ENCODE measurements at places on chromosomes 7 and 10.

DNA sequence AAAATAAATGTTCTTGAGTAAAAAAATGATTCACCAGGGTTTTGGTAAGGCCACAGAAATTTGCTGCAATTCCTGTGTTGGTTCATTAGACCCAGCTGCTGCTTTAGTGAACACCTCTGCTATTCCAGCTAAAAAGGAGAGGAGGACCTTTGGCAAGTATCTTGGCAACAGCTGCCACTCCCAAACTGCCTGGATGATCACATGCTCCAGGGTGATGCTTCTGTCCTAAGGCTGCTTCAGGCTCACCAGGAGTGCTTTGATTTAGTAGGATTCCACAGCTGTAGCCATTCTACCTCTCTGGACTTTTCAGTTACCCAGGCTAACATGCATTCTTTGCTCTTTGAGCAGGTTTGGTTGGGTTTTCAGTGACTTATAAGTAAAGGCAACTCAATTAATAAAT is 82.6 kb upstream of the NPVF start:
- no peak for DNase-seq

DNA sequence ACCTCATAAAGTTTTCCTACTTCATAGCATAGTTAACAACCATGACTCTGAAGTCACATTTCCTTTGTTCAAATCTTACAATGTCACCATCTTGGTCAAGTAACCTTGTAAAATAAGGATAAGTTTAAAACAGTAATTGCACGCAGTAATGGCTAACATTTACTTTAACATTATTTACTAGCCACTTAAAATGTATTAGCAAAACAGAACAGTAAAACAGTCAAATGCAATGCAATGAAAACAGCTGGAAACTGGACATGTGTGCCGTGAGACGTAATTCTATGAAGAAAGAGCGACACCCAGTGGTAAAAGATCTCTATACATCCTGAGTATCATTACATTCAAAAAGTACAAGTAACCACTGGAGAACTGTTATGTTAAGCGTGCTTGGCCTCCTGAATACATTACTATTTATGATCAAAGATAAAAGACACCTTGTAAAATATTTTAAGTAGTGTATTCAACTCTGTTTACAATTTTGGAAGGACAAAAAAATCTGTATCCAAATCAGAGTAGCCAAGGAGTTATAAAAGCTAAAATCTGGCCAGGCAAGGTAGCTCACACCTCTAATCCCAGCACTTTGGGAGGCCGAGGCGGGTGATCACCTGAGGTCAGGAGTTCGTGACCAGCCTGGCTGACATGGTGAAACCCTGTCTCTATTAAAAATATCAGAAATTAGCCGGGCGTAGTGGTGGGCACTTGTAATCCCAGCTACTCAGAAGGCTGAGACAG is 27.2 kb downstream of the ATE1 start:
- DNase-seq, result peak; percentile 34

GRCh38 chr7:79124331-79124730 is 329.1 kb downstream of the MAGI2 start:
- no peak for DNase-seq

DNA sequence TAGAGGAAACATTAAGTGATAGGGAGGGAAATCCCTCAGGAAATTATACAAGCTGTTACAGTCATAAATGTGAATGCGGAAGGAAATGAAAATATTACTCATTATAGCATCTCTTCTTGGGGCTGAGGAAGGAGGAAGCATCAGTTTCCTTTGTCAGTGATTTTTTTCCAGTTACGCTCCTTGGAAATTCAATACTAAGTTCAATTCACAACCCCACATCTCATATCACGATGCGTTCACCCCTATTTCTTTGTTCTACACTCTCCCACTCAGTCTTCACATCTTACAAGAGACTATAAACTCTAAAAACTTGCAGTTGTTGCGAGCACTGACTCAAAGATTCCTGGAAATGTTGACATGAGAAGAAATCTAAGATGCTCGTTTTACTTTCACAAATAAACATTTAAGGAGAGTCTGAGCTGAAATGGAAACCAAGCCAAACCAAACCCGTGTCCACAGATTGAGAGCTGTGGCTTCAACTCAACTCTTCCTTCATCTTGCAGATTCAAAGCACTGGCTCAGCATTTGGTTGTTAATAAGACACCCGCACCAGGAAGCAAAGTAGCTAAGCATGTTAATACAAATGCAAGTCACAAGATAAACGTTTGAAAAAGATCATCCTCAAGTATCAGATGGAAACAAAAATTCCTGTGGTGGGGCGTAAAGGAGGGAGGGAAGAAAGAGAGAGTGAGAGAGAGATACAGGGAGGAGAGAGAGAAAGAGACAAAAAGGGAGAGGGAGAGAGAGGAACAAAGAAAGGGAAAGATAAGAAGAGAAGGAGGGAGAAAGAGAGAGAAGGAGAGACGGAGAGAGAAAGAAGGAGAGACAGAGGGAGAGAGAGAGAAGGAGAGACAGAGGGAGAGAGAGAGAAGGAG is 150.0 kb upstream of the RSU1 start:
- DNase-seq, result no peak

DNA sequence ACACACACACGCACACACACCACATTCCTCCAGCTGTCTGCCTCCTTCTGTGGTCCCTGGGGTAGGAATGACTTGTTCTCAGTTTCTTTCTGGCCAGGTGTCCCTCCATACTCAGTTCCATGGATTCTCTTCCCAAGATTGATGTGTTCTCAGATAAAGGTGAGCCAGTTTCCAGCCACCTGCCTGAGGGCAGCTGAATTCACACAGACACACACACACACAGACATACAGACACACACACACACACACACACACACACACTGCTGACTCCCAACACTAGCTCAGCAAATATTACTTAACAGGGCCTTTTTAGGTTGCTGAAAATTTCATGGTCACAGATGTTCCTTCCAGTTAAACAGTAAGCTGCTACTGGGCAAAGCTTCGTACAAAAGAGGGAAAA is 45.4 kb upstream of the GDF10 start:
- no peak for DNase-seq

GRCh38 chr7:43847496-43847895 is 21.8 kb downstream of the MRPS24 start:
- DNase-seq, result no peak

DNA sequence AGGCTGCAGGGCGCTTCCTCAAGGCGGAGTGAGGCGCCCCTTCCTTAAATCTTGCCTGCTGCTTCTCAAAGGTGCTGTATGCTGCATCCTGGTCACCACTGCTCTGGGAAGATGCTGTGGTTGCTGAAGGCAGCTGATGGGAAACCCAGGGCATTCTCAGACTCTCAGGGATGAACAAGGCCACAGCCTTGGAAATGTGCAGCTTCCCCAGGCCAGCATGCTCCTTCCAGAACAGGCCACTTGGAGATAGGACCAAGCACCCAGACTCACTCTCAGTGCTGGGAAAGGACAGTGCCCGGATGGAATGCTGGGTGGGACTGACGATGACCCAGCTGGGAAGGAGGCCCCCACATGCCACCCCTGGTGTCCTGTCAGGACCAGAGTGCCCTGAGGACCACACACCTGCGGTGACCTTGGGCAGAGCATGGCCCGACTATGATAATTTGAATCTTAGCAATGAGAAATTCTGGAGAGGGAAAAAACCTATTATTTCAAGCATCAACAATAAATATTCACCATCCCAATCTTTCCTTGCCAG is 235.5 kb downstream of the TNS3 start:
- no peak for DNase-seq

GRCh38 chr7:134450294-134451000 is 8.5 kb downstream of the AKR1B1 start:
- DNase-seq, result no peak

DNA sequence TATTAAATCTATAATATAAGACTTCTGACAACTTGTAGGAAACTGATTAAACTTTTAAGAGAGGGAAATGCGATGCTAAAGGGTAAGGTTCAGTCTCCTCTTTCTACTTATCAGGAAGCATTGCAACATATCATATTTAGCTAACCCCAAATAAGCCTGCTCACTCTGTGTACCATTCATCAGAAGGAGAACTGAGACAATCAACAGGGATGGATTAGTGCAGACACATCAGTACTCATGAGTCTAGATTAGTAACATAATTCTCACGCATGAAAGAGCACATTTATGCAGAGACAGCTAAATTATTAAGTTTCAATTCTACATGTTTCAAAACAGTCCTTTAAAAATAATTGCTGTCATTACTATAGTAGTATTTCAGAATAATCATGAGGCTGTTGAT is 354.2 kb upstream of the ZWINT start:
- no peak for DNase-seq

- peak; percentile 73 for DNase-seq
Measured at GRCh38 chr10:120336911-120337540, 120.0 kb upstream of the PLPP4 start.

- DNase-seq, result no peak
Measured at GRCh38 chr7:132545756-132546155, 30.5 kb downstream of the PLXNA4 start.

DNA sequence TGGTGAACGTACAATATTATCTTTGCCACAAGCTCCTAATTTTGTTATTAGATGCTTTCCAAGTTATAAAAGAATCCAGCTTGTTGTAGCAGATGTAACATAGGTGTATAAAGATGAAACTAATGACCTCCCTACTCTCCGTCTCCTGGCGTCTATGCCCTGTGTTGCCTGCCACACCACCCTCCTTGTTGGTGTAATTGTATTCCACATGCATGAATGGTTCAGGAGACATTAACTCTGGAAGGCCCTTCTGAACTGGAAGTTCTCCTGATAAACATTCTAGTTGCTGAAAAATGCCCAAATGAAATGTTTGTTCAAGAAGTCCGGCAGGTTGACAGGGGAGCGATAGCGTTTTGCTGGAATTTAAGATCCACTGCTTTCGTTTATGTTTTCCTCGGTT is 53.9 kb upstream of the SEPHS1 start:
- no peak for DNase-seq

DNA sequence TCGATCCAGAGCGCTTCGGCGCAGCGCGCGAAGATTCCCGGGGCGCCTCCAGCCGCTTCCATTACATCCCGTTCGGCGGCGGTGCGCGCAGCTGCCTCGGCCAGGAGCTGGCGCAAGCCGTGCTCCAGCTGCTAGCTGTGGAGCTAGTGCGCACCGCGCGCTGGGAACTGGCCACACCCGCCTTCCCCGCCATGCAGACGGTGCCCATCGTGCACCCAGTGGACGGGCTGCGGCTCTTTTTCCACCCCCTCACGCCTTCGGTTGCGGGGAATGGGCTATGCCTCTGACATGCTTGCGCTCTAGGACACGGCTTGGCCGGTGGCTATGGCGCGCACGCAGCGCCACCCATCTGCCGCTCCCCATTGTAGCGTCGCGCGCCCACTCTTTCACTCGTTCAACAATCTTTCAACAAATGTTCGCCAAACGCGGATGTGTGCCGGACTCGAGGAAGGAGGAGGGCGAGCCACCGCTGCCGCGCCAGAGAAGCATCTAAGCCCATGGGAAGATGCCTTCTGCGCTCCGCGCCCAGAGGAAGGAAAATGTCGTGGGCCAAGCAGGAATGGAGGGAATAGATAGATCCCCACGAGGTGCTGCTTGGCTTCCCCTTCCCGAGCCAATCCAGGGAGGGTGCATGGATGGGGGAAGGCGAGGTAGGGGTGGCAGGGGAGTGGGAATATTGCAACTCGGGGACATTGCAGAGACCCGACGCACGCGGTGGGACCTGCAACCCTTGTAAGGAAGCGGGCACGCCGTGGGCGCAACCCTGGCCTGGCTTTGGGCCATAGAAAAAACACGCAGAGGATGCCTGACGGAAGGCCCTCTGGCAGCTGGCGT is 5.1 kb upstream of the CYP26A1 start:
- no peak for DNase-seq

- no peak for DNase-seq
Measured at GRCh38 chr7:159033956-159034355, 110.7 kb downstream of the VIPR2 start.

GRCh38 chr7:12570168-12570533 is 369 bp upstream of the SCIN start:
- no peak for DNase-seq

- DNase-seq, result no peak
Measured at GRCh38 chr10:131563411-131563810, 251.9 kb upstream of the TCERG1L start.

DNA sequence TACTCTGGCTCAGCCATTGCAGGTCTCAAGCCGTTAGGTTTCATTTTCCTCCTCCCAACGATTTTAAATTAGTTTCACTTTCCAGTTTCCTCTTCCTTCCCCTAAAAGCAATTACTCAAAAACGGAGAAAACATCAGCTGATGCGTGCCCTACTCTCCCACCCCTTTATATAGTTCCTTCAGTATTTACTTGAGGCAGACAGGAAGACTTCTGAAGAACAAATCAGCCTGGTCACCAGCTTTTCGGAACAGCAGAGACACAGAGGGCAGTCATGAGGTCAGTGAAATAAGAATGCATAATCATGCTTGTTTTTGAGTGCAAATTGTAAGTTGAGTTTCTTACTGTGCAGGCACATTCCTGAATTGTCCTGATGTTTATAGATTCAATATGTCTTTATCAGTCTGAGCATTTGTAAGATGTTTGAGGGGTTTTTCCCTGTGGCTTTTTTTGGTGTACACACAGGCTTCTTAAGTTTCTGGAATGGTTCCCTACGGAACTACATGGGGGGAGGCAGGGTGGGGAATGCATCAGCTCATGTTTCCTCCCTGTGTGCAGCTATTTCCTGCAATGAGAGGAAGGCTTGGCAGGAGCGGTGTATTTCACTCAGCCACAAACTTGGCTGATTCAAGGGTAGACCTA is at the start of gene IFIT3:
TSS of gene IFIT3 (plus strand) at position 195 of the 639 bp plus-strand sequence. CDS start at position 272, 77 bp downstream.
- DNase-seq, result peak; percentile 60

GRCh38 chr10:77926566-77927401 is at the start of gene DLG5:
DLG5 (minus strand) TSS chr10:77926755; CDS start chr10:77926520, 235 bp downstream.
- DNase-seq, result peak; percentile 50

DNA sequence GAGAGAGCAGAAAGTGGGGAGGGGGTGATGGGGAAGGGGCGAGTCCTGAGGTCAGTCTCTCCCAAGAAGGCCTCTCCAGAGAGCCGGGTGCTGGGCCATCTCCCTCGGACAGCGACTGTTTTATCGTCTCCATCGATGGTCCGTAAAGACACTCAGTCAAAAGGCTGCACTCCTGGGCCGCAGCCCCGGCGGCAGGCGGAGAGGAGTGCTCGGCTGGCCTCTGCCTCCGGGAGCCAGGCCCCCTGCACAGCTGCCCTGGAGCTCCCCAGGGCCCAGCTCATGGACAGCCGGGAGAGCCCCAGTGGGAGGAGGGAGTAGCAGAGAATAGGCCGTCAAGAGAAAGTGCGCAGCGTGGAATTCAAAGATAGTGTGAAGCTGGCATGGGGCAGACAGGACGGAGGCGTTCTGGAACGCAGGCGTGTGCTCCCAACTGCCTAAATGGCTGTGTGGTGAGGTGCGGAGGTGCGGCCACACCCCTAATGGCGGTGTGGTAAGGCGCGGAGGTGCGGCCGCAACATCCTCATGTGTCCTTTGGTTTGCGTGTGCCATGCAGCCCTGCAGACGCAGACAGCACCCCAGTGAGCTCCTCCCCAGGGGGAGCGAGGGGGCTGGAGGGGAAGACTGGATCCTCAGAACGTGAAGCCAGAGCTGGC is 477.5 kb upstream of the FOXK1 start:
- no peak for DNase-seq
